ENCODE measurements at places on chromosomes 2 and 18.

DNA sequence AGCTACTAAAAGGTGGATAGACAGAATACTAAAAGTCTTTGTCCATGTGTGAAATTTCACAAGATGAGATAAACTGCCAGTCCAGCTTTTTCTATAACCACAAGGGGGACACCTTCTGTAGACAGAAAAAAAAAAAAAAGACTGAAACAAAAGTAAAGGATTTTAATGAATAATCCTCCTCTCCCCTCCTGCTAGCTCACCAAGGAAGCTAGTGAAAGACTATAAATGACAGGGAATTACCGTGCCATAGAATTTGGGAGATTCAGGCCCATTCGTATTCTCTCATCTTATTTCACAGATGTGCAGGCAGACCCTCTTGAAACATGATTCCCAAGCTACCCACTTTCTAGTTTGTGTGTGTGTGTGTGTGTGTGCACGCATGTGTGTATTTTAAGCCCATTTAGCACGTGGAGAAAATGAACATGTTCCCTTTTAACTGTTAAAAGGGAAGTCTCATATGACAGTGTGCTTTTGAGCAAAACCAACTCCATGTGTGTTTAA is 36.3 kb upstream of the SLC8A1 start:
- no peak for DNase-seq

GRCh38 chr2:57490741-57491140 is 555.9 kb upstream of the VRK2 start:
- DNase-seq: no peak

GRCh38 chr18:21457179-21457535 is 143.3 kb downstream of the ESCO1 start:
- DNase-seq: no peak

DNA sequence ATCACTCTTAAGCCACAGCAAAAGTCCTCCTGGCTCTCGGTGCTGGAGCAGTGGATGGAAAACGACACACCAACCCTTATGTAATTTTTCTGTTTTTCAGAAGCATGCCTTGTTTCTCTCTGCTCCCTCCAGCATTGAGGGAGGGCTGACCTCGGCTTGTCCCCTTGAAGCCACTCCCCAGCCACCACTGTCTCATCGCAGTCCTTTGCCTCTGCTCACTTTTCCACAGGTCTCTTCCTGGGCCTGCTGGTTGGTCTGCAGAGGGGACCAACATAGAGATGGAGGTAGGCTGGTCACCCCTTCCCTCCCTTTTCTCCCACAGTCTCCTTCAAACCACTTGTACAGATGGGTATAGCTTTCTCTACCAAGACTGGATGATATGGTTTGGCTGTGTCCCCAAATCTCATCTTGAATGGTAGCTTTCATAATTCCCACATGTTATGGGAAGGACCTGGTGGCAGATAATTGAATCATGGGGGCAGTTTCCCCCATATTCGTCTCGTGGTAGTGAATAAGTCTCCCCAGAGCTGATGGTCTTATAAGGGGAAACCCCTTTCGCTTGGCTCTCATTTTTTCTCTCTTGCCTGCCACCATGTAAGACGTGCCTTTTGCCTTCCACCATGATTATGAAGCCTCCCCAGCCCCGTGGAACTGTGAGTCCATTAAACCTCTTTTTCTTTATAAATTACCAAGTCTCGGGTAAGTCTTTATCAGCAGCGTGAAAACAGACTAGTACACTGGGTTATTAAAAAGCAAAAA is 14.3 kb upstream of the RIOK3 start:
- no peak for DNase-seq

- peak; percentile 29 for DNase-seq
Measured at GRCh38 chr2:191565647-191566198, 112.2 kb upstream of the NABP1 start.

DNA sequence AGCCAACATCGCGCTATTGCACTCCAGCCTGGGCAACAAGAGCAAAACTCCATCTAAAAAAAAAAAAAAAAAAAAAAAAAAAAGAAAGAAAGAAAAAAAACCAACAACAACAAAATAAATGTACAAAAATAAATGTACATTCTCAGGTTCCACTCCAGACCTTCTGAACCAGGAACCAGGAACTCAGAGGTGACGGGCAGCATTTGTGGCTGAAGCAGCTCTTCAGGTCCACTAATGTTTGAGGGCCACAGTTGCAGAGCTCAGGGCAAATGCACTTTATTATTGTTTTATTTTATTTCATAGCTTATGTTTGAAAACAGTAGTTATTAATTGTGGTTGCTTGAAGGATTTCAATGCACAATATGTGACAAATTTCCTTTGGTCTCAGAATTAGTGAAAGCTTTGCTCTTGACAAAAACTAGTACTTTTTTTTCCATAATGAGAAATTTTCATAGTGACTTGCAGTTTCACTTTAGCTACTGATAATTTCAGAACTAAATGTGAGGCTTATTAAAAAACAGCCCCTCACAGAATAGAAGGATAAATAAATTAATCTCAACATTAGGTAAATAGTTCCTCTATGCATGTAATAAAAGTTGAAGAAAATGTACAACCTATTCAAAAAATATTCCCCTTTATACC is 378.4 kb upstream of the SPHKAP start:
- no peak for DNase-seq

GRCh38 chr18:55779691-55780585 is 191.9 kb upstream of the TCF4 start:
- no peak for DNase-seq

DNA sequence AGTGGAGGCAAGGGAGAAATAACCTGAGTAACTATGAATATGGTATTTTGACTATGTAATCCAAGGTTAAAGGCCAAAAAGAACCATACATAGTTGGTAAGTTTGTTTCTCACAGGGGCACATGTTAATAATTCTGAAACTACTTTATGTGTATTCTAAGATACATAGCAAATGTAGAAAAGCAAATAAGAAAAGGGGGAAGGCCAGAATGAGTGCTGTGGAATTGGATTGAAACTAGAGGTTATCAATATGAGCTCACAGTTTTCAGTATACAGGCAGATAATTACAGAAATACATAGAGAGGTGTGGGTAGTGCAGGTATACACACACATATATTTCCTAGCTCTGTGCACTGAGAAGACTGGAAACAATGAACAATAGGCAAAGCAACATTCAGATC is 13.7 kb downstream of the INO80C start:
- DNase-seq: no peak

GRCh38 chr18:50466634-50467033 is 91.8 kb downstream of the SKA1 start:
- DNase-seq: no peak

DNA sequence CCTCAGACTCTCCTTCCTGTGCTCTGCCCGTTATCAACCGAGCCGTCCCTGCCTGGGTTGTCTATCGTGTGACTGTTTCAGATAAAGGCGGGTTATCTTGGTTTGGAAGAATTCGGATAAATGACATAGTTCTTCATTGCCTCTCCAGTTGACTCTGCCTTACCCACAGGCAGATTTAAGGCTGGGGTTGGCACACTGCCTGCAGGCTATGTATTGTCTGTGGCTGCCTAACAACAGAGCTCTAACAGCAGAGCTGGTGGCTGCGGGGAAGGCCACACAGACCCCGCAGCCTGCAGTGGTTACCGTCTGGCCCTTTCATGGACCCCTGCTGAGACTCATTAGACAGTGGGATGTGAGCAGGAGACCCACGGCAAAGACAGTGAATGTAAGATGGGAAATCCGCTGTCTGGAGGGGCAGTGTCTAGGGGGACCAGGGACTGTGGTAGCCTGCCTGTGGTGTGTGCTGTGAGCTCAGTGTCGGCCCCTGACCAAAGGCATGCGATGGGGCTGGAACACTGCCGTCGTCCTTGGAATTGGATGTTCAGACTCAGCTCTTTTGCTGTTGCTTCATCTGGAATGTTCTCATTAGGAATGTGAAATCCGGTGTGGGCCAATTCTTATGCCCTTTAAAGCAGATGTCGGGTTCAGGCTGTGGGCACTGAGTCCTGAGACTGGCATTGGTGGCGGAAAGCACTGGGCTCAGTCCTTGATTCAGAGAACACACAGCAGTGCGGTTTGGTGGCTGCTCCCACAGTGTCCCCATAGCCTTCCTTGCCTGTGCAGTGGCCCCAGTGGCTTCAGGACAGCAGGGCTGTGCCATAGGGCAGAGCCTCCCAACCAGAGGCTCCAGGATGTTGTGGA is 44.5 kb downstream of the SH3RF3 start:
- no peak for DNase-seq

GRCh38 chr18:58292638-58293037 is 248.6 kb downstream of the NEDD4L start:
- no peak for DNase-seq

GRCh38 chr2:36407413-36407812 is 51.8 kb downstream of the CRIM1 start:
- DNase-seq: no peak

GRCh38 chr2:201730651-201731285 is 32.3 kb upstream of the MPP4 start:
- no peak for DNase-seq

DNA sequence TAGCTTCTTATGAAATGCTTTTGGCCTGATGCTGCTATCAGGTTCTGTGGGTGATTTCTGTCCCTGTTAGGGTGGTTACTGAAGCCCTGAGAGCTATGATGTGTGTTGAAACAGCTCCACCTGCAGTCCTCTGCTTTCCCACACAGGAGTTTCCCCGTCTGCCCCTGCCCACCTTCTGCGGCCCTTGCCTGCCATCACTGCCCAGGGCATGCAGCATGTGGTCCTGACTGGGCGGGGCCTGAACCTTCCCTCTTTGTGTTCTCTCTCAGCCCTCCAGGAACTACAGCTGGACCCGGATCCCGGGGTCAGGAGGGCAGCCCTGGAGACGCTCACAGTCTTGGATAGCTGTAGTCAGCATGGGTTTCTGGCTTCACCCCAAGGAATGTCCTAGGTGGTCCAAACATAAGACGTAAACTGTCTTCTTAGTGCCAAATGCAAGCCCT is 21.4 kb downstream of the HJURP start:
- DNase-seq: no peak

- DNase-seq: no peak
Measured at GRCh38 chr18:56702946-56703345, 51.8 kb downstream of the WDR7 start.

DNA sequence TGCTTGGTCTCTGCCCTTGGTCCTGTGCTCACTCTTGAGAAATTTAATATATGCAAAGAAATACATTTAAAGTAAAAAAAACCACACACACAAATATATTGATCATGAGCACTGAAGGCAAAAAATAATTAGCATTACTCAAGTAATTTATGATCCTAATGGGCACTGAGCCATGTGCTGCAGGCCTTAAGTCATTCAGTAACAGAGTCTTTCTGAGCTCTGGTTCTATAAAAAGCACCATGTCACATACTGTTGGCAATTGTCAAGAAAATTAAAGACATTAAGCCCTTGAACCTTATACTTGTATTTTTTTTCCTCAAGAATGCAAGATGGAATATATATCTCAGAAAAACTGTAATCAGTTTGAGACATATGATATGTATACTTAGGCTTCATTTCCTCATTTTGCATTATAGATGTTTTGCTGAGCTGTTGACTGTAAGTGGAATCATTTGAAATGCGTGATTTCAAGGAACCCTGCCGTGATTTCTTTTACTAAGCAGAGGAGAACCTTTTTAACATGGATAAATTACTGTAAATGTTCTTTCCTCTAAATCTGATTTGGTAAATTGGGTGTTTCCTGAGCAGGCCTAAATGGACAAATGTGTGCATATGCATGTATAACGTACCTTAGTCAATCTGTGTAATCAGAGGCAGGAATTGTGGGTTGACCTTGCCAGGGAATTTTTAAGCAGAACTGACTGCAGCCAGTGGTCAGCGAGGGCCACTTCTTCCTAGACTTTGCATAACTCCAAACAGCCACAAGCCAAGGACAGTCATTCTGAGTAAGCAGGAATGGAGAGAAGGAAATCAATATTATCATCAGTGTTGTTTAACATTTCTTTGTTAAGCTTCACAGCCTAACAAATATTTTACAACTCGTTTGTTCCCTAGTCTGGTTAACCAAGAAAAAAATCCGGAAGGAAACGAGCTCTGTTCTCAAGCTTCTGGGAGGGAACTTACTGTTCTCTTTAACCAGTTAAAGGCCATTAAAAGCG is 191.5 kb upstream of the ATP5MC3 start:
- DNase-seq: no peak

- no peak for DNase-seq
Measured at GRCh38 chr18:44795241-44795640, 114.6 kb downstream of the SETBP1 start.

Measured in T-helper 1 cell (primary cell).